ENCODE measurements at places on chromosomes 1 and 21.
A peak's percentile ranks its signal among the peaks of the same experiment; 100 is the strongest.

DNA sequence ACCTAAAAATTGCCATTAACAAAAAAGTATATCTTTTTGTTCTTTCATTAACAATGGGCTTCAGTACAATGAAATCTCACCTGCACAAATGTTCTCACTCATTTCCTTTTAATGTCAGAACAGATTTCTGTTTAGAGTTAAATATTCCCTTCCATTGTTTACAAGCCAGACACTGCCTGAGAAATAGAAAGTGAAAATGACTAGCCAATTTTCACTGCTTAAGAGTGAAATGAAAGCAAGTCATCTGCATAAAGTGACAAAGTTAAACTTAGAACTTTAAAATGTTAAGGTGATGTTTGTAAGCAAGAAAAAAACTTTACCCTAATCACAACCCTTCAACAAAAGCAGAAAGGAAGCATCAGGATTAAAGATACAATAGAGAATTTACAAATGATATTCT is 27.5 kb downstream of the COA6 start:
- H3K27me3 ChIP-seq = no peaks in the 10 kb centered on the region
- H3K4me1 ChIP-seq = peaks cover 48% of the 10 kb centered on the region
- peak overlapping the region; percentile 76 for H3K27ac ChIP-seq
- H3K36me3 ChIP-seq = peaks cover 22% of the 10 kb centered on the region
- DNase-seq = no peak
- peak overlapping the region; percentile 61 for H3K4me3 ChIP-seq

DNA sequence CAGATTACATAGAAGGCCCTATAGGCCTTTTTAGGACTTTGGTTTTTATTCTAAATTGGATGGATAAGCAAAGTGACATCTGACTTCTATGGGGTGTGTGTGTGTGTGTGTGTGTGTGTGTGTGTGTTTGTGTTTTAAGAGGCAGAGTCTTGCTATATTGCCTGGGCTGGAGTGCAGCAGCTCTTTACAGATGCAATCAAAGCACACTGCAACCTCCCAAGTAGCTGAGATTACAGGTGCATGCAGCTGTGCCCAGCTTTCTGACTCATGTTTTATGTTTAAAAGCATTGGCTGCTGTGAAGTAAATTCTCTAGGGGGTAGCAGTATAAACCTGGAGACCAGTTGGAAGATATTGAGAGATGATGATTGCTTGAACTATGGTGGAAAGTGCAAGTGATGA is 12.4 kb upstream of the EVI5 start:
- peaks cover 45% of the 10 kb centered on the region for H3K27me3 ChIP-seq
- no peak overlapping the region for H3K27ac ChIP-seq
- no peaks in the 10 kb centered on the region for H3K4me1 ChIP-seq
- no peak overlapping the region for H3K4me3 ChIP-seq

GRCh38 chr1:115179397-115180079 is 90.2 kb upstream of the TSPAN2 start:
- H3K27ac ChIP-seq = no peak overlapping the region
- no peak for DNase-seq
- H3K4me1 ChIP-seq = peaks cover 7% of the 10 kb centered on the region

DNA sequence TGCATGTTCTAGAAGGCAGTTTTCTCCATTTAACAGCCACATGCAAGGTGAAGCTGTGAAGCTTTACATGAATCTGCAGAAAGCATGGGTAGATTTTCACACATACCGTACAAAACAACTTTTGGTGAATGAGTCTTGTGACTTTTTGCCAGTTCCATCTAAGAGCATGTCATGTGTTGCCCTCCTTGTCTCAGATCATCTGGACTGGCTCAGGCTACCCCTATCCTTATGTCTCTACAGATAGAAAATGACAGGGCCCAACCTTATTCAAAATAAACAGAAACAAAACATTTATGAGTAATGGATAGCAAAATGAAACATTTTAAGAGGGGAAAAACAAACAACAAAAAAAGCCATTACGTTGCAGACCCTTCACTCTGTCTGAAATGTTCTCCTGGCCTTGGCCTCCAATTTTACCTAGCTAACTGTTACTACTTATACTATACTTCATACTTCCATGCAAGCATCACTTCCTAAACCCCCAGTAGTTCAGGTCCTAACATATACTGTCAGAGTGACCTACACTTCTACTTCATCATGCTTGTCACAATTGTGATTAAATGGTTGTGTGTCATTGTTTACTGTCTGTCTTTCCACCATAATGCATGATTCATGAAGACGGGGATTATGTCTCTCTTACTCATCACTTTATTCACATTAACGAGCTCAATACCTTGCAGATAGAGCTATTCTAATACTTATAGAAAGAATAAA is 39.0 kb downstream of the LRRC8C start:
- H3K4me1 ChIP-seq = peaks cover 91% of the 10 kb centered on the region
- H3K4me3 ChIP-seq = no peak overlapping the region
- H3K36me3 ChIP-seq = peaks cover 62% of the 10 kb centered on the region
- no peak overlapping the region for H3K27ac ChIP-seq
- no peaks in the 10 kb centered on the region for H3K27me3 ChIP-seq

- DNase-seq = no peak
- H3K27me3 ChIP-seq = peaks cover 1% of the 10 kb centered on the region
- H3K4me1 ChIP-seq = no peaks in the 10 kb centered on the region
- no peak overlapping the region for H3K4me3 ChIP-seq
These were observed 18.1 kb downstream of the ITSN1 start for GRCh38 chr21:33660406-33660805.
